Gastroesophageal sphincter (tissue), 4 donors: ENCODE measurements at places on chromosomes 13 and 19.

DNA sequence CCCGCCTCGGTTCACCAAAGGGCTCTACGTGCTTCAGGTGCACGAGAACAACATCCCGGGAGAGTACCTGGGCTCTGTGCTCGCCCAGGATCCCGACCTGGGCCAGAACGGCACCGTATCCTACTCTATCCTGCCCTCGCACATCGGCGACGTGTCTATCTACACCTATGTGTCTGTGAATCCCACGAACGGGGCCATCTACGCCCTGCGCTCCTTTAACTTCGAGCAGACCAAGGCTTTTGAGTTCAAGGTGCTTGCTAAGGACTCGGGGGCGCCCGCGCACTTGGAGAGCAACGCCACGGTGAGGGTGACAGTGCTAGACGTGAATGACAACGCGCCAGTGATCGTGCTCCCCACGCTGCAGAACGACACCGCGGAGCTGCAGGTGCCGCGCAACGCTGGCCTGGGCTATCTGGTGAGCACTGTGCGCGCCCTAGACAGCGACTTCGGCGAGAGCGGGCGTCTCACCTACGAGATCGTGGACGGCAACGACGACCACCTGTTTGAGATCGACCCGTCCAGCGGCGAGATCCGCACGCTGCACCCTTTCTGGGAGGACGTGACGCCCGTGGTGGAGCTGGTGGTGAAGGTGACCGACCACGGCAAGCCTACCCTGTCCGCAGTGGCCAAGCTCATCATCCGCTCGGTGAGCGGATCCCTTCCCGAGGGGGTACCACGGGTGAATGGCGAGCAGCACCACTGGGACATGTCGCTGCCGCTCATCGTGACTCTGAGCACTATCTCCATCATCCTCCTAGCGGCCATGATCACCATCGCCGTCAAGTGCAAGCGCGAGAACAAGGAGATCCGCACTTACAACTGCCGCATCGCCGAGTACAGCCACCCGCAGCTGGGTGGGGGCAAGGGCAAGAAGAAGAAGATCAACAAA is 2.6 kb downstream of the PCDH17 start:
- no peaks in the 10 kb centered on the region for H3K36me3 ChIP-seq
- peaks cover 40% of the 10 kb centered on the region for H3K4me1 ChIP-seq

DNA sequence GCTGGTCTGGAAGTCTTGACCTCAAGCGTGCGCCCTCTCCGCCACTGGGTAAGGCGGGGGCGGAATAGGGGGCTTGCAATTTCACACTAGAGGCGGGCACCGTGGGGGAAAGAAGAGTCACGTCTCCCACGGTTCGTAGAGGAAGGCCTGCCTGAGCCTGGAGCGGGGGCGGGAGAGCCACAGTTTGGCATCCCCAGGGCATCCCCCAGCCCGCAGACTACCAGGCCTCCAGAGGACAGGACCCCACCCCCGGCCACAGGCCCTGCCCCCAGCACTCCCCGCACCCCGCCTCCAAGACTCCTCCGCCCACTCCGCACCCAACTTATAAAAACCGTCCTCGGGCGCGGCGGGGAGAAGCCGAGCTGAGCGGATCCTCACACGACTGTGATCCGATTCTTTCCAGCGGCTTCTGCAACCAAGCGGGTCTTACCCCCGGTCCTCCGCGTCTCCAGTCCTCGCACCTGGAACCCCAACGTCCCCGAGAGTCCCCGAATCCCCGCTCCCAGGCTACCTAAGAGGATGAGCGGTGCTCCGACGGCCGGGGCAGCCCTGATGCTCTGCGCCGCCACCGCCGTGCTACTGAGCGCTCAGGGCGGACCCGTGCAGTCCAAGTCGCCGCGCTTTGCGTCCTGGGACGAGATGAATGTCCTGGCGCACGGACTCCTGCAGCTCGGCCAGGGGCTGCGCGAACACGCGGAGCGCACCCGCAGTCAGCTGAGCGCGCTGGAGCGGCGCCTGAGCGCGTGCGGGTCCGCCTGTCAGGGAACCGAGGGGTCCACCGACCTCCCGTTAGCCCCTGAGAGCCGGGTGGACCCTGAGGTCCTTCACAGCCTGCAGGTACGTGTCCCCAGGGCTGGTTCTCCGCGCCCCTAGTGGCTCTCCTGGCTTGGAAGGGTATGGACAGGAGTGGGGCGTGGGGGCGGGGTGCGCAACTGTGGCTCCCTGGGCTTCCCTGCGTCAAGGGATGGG is at the start of gene ANGPTL4:
Gene ANGPTL4, plus strand, starts transcription at position 353 of the 969 bp plus-strand sequence. Its CDS starts 167 bp downstream, at position 520.
- no peaks in the 10 kb centered on the region for H3K36me3 ChIP-seq
- ATAC-seq: peak; percentile 57
- no peaks in the 10 kb centered on the region for H3K27me3 ChIP-seq

DNA sequence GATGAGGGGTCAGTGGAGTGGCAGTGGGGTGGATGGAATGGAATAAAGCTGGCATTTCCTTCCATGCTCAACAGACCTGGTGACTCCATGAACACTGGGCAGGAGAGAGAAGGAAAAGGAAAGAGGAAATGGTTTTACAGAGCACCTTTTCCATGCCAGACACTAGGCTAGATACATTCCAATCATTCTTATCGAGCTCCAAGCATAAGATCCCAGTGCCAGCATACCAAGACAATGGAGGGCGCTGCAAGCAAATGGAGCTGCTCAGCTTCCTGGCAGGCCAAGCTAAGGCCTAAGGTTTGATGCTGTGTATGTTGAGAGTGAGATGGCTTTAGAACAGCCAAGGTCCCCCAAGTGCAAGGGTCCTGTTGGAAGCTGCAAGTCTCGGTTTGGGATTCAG is 113.2 kb downstream of the HSPH1 start:
- no peak for ATAC-seq
- peaks cover 8% of the 10 kb centered on the region for H3K27me3 ChIP-seq
- no peaks in the 10 kb centered on the region for H3K36me3 ChIP-seq
- H3K4me1 ChIP-seq: peaks cover 11% of the 10 kb centered on the region
- no peak overlapping the region for H3K4me3 ChIP-seq

DNA sequence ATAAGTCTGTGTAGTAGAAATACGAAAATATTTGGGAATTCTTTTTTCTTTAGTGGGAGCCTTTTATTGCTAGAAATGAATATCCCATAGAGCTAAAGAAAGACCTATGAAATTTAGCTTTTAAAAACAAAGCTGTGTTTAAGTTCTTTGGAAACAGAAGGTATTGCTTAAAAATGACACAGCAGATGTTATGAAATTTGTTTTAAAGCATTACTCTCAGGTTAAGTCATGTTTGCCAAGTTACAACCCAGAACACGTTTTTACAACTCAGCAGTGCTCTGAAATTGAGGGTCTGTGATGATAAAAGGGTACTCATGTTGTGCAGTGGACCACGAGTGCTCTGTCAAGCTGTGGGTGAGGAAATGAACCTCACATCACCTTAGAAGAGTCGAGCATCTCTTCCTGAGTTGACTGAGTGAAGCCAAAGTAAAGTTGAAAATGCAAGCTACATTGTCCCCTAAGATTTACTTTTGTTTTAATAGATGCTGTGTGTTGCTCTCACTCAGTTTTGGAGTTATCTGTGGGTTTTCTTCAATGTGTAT is 161.1 kb downstream of the SHISA2 start:
- no peak for ATAC-seq
- H3K36me3 ChIP-seq: no peaks in the 10 kb centered on the region
- no peaks in the 10 kb centered on the region for H3K4me1 ChIP-seq
- no peaks in the 10 kb centered on the region for H3K27me3 ChIP-seq
- H3K4me3 ChIP-seq: no peak overlapping the region

DNA sequence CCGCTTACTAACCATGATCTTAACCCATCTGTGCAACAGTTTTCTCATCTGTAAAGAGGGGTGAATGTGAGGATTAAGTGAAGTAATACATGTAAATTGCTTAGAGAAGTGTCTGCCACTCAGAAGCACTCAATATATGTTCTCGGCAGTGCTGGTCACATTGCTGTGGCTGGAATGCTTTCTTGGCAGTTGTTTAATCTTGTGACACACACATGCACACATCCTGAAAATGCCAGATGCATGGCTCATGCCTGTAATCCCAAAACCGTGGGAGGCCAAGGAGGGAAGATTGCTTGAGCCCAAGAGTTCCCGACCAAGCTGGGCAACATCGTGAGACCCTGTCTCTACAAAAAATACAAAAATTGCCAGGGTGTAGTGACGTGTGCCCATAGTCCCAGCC is 4.9 kb upstream of the DMKN start:
- no peaks in the 10 kb centered on the region for H3K36me3 ChIP-seq
- no peak overlapping the region for H3K27ac ChIP-seq
- H3K27me3 ChIP-seq: peaks cover 53% of the 10 kb centered on the region
- no peaks in the 10 kb centered on the region for H3K4me1 ChIP-seq
- no peak for ATAC-seq

DNA sequence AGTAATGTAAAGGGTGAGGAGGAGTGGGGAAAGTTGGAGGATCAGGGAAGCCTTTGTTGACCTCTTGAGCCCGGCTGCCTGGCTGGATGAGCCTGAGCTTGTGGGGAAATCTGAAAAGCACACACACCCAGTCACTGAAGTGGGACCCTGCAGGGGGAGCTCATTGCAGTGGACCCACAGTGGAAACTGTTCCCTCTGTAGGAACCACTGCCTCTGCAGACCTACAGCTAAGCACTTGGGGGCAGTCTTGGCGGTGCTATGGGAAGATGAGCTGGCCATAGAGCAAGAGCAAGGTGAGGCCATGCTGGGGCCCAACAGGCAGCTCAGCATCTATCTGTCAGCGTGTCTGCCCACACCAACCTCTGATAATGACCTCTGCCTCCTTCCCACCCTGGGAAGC is 294.8 kb downstream of the TSHZ3 start:
- ATAC-seq: no peak
- no peaks in the 10 kb centered on the region for H3K27me3 ChIP-seq
- no peaks in the 10 kb centered on the region for H3K36me3 ChIP-seq
- H3K4me3 ChIP-seq: no peak overlapping the region
- H3K27ac ChIP-seq: no peak overlapping the region

- no peaks in the 10 kb centered on the region for H3K36me3 ChIP-seq
- ATAC-seq: peak; percentile 88
- H3K4me1 ChIP-seq: no peaks in the 10 kb centered on the region
- no peak within 1 kb of the TSS for H3K27ac ChIP-seq
- H3K4me3 ChIP-seq: peak within 1 kb of the TSS; percentile 39
These were observed at the start of gene F10 for GRCh38 chr13:113122550-113123225. Gene F10, plus strand, starts transcription at chr13:113122799. Its CDS starts 57 bp downstream, at chr13:113122856.

GRCh38 chr13:96011291-96011872 is 41.8 kb downstream of the UGGT2 start:
- peaks cover 10% of the 10 kb centered on the region for H3K36me3 ChIP-seq
- ATAC-seq: no peak
- no peaks in the 10 kb centered on the region for H3K4me1 ChIP-seq
- H3K4me3 ChIP-seq: no peak overlapping the region

DNA sequence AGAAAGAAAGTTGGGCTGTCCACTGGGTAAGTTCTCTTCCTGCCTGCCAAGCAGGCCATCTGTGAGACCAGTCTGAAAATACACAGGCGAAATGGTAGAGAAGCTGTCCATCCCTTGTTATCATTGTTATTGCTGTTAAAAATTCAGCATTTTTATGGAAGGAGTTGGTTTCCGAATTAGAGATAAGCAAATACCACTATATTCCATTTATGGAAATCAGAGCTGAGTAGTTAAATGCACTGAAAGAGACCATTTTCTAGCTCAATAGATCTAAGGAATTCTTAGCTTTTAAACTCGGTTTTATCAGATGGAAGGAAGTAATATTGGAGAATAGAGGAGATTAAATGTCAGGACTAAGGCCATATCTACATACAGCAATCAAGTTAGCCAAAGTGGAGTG is 40.7 kb downstream of the MZT1 start:
- H3K4me1 ChIP-seq: no peaks in the 10 kb centered on the region
- peaks cover 4% of the 10 kb centered on the region for H3K27me3 ChIP-seq
- H3K27ac ChIP-seq: no peak overlapping the region
- H3K36me3 ChIP-seq: no peaks in the 10 kb centered on the region
- ATAC-seq: no peak

DNA sequence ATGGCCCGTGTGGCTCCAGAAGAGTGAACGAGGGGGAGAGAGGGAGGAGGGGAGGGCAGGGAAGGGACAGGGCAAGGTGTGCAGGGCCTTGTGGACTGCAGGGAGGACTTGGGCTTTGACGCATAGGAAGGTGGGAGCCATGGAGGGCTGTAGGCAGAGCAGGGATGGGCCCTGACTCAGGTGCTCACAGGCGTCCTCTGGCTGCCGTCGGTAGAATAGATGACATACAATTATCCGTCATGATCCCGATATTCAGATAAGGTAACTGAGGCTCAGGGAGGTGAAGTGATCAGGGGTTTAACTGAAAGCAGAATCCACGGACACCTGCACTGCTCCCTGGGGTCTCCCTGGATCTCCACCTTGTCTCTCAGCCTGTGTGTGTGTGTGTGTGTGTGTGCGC is 3.4 kb downstream of the C3 start:
- no peak for ATAC-seq
- H3K36me3 ChIP-seq: no peaks in the 10 kb centered on the region
- no peak overlapping the region for H3K4me3 ChIP-seq
- no peak overlapping the region for H3K27ac ChIP-seq

- ATAC-seq: no peak
- no peaks in the 10 kb centered on the region for H3K27me3 ChIP-seq
- no peak overlapping the region for H3K27ac ChIP-seq
These were observed 11.4 kb downstream of the GPR180 start for GRCh38 chr13:94613051-94613450.

DNA sequence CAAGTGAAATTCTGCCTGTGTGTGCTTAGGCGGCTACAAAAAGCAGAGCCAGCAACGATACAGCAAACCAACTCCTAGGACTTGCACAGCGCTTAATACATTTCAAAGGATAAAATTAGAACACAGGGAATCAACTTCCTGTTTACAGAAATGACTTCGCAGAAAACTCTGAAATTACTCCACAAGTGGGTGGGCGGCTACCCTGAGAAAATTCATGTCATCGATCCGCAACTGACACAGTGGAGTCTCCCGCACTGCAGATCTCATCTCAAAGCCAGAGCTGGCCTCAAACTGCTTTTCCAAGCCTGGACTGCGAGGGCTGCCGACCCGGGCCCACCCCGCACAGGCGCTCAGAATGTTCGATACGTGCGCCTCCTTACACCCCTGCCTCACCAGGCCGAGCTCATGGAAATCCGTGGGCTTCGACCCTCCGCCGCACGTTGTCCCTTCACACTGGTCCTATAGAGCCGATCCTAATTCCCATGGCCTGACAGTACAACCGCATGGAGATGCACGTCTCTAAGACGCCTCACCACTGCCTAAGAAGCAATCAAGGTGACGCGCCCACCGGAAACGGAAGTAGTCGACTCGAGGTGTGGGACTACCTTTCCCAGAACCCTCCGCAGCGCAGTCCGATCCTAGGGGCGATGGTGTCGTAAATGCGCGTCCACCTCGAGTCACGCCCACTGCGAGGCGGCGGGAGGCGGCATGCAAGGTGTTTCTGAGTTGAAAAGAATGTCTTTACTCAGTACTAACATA is at the start of gene ZNF229:
Gene ZNF229, minus strand, starts transcription at position 557 of the 759 bp plus-strand sequence. CDS start 5,625 bp downstream, outside the sequence.
- H3K4me3 ChIP-seq: peak within 1 kb of the TSS; percentile 59
- no peak within 1 kb of the TSS for H3K27ac ChIP-seq
- peak; percentile 94 for ATAC-seq
- no peaks in the 10 kb centered on the region for H3K36me3 ChIP-seq
- peaks cover 12% of the 10 kb centered on the region for H3K4me1 ChIP-seq
- H3K27me3 ChIP-seq: peaks cover 7% of the 10 kb centered on the region
